ENCODE measurements at places on chromosomes 5 and 9.
A peak's percentile ranks its signal among the peaks of the same experiment; 100 is the strongest.

GRCh38 chr9:38026021-38026809, 42.8 kb downstream of the SHB start:
- DNase-seq = no peak

DNA sequence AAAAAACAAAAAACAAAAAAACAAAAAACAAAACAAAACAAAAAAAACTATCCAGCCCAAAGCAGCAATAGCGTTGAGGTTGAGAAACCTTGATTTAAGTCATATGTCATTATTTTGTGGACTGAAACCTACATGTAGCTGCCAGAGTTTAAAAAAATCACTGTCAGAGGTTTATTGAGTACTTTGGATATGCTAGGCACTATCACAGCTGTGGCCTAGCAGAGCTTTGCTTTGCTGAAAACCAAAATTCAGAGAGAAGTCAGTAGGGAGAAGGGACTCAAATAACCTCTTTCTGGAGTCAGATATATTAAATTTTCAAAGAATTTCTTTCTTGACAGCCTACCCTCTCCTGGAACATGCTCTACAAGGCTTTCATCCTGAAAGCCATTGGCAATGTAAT, 151.5 kb downstream of the TARS1 start:
- DNase-seq = no peak

DNA sequence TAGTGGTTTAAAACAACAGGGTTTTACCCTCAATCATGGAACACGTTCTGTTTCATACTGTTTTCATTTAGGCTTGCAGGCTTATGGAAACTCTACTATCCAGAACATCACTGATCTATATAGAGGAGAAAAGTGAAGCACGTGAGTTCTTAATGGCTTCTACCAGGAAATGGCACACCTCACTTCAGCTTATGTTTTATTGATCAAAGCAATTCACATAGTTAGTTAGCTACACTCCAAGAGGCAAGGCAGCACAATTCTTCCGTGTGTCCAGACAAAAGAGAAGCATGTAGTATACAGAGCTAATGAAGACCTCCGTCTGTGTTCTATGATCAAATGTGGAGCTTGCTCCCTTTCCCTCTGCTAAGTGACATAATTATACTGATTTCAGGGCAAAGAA, 353.3 kb upstream of the CD180 start:
- no peak for DNase-seq

DNA sequence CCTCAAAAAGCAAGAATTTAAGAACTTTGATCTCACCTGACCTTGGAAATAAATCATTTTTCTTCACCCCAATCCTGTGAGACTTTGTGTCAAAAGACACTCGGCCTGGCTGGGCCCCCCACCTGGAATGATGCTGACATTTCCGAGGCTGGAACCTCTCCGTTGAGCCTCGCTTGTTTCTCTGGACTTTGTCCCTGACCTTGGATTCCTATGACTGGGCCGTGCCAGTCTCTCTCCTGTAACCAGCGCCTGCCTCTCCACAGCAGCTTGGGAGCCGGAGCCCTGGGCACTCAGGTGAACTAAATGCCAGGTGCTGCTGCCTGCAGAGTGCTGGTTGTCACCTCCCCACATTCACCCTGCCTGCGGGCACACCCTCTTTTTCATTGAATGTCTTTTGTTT, 62.7 kb downstream of the RETREG1 start:
- no peak for DNase-seq

DNA sequence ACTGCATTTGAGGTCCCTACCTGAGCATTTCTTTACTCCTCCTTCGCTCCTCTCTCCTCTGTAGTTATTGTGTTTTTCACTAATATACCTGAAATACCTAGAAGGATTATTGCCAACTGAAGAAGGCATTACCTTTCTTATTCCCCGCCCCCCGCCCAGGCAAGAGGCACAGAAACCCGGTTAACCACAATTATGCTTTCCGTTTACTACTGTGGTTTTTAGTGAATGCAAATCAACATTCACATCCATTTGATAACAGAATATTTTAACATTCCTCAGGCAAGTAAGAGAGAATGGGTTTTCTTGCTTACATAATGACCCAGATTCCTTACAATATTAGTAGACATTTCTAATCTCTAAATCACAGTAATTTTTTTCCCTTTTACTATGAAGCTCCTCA, 136.9 kb downstream of the PCSK5 start:
- DNase-seq = peak; percentile 39

DNA sequence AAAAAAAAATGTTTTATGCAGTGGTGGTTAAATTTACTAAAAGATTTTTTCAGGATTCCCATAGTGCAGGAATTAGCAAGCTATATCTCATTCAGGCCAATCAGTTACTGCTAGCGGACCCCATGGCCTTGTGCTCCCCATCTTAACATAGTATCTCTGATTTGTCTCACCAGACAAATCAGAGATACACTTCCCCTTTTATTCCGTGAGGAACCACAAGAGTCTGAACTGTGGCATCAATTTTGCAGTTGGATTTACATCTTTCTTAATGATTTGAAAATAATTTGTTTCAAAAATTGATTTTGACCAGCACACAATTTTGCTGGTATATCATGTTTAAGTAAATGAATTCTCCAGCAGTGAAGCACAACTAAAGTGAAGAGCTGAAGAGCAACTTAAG, 17.9 kb downstream of the ITGA1 start:
- no peak for DNase-seq
